Activated CD4-positive, alpha-beta memory T cell treated with anti-CD3 and anti-CD28 coated beads, Interleukin-2, amount 10 ng/mL, durations not matched to agents 7 days and 5 days (primary cell): ENCODE measurements at places on chromosomes 7 and 10. TPM values are rescaled to one million over a fixed set of nuclear protein-coding genes. Genes with fewer than 3 reads are reported as not detected.

Gene CPA1
- total RNA-seq = not detected

Gene GRID2IP
- total RNA-seq = 0.15 TPM

Gene SLC18A3
- not detected for total RNA-seq

Gene CHST15
- 0.10 TPM for total RNA-seq

Gene CPEB3
- total RNA-seq = 3.0 TPM

Gene AGR2
- total RNA-seq = not detected

Gene ZNF503
- 0.23 TPM for total RNA-seq

Gene CXCL12
- not detected for total RNA-seq

Gene IFIT3
- 72.6 TPM for total RNA-seq

DNA sequence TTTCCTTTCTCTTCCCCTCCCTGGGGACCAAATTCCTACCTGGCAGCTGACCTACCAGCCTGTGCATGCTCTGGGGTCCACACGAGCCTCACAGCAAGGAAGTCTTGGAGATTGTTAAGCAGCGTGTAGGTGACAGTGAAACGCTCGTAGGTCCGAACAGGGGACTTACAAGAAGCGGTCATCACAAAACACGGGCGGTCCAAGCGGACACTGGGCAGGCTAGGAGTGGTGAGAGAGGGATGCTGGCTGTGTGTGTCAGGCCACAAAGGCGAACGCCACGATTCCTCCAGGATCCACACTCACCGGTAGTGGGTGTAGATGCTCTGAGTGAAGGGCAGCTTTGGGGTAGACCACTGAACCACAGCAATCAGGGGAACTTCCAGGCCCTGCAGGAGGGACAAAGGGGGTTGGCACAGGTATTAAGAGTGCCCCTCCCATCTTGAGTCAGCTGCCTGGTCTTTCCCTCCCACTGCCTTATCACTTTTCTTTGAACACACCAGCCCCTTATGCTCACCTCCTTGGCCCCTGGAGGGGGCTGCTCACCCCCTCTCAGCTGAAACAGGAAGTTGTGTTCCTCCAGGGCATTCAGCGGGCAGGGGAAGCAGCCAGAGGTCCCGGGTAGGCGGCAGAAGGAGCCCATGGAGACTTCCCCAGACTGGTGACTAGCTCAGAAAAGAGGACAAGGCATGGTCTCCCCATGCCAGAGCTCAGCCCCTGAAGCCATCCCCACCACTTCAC is 2.0 kb downstream of the TRAPPC14 start:
- peak overlapping the region; percentile 54 for H3K4me3 ChIP-seq
- peaks cover 59% of the 10 kb centered on the region for H3K4me1 ChIP-seq
- H3K27me3 ChIP-seq = no peaks in the 10 kb centered on the region
- DNase-seq = no peak
- peaks cover 57% of the 10 kb centered on the region for H3K36me3 ChIP-seq

- no peak overlapping the region for H3K4me3 ChIP-seq
- no peaks in the 10 kb centered on the region for H3K36me3 ChIP-seq
- DNase-seq = no peak
- no peaks in the 10 kb centered on the region for H3K27me3 ChIP-seq
- H3K27ac ChIP-seq = no peak overlapping the region
Measured at GRCh38 chr7:124263232-124263827, 230.5 kb upstream of the TMEM229A start.

DNA sequence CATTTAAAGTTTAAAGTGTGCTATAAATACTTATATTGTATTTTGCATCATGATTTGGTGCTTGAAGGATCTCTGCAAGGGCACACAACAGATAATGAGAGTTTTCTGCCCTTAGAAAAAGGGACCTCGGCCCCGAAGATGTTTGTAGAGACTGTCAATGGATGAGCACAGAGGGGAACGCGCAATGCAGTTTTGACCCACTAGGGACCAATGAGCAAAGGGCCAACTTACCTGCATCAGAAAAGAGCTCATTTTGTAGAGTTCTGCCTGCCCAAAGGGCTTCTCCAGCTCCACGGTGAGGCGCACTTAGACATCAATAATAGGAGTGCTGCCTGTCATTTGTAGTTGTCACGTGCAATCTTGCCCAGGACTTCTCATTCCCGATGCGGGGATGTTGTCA is 91.1 kb downstream of the BUB3 start:
- H3K4me1 ChIP-seq = peaks cover 23% of the 10 kb centered on the region
- no peak overlapping the region for H3K4me3 ChIP-seq
- H3K27ac ChIP-seq = no peak overlapping the region
- H3K36me3 ChIP-seq = no peaks in the 10 kb centered on the region

- H3K4me1 ChIP-seq = peaks cover 45% of the 10 kb centered on the region
- H3K27ac ChIP-seq = no peak overlapping the region
- H3K36me3 ChIP-seq = peaks cover 10% of the 10 kb centered on the region
- H3K27me3 ChIP-seq = no peaks in the 10 kb centered on the region
- DNase-seq = no peak
Measured at GRCh38 chr7:36673703-36674102, 50.6 kb downstream of the AOAH start.

GRCh38 chr7:145784809-145785780 is 331.5 kb upstream of the CNTNAP2 start:
- H3K27ac ChIP-seq = no peak overlapping the region
- H3K4me3 ChIP-seq = no peak overlapping the region
- no peaks in the 10 kb centered on the region for H3K4me1 ChIP-seq
- no peaks in the 10 kb centered on the region for H3K36me3 ChIP-seq
- no peaks in the 10 kb centered on the region for H3K27me3 ChIP-seq
- DNase-seq = no peak

- no peak overlapping the region for H3K4me3 ChIP-seq
- no peaks in the 10 kb centered on the region for H3K36me3 ChIP-seq
- H3K4me1 ChIP-seq = peaks cover 3% of the 10 kb centered on the region
- H3K27ac ChIP-seq = no peak overlapping the region
- DNase-seq = no peak
Measured at GRCh38 chr7:112143136-112143535, 63.1 kb downstream of the DOCK4 start.

DNA sequence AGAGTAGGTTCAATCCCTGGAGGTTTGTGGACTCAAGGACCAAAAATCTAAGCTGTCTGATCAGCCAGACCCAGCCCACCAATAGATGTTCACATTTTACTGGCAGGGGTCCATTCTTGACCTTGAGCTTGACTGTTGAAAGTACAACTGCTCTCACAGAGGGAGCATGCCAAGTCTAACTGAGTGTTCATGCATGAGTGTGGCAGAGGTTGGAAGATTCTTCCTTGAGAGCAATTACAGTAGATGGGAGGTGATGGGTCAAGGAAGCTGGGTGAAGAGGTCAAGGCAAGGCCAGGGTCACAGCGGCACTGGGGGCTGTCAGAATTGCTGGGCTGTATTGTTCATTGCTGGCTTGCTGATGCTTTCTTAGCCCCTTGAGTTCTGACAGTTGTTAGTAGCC is 202.8 kb upstream of the SVIL start:
- H3K27me3 ChIP-seq = peaks cover 10% of the 10 kb centered on the region
- no peaks in the 10 kb centered on the region for H3K4me1 ChIP-seq
- no peaks in the 10 kb centered on the region for H3K36me3 ChIP-seq
- no peak overlapping the region for H3K27ac ChIP-seq
- no peak for DNase-seq
- no peak overlapping the region for H3K4me3 ChIP-seq

- no peak overlapping the region for H3K27ac ChIP-seq
- no peak for DNase-seq
- no peaks in the 10 kb centered on the region for H3K36me3 ChIP-seq
- H3K27me3 ChIP-seq = no peaks in the 10 kb centered on the region
- no peak overlapping the region for H3K4me3 ChIP-seq
- no peaks in the 10 kb centered on the region for H3K4me1 ChIP-seq
Measured at GRCh38 chr7:138645284-138645683, 55.9 kb downstream of the SVOPL start.

DNA sequence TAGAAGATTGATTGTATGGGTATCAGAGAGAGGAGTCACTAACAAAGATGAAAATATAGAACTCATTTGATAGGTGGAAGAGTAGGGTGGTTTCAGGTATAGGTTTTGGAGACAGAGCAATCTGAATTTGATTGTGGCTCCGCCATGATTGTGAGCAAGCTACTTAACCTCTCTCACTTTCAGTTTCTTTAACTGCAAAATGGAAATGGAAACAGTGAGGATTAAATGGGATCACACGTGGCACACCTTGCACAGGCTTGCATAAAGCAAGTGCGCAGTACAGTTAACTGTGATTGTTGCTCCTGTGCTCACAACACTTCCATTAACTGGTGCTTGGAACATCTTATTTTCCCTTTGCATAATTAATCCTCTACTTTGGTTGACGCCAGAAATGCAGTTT is 54.9 kb downstream of the ATXN7L1 start:
- no peak for DNase-seq
- H3K4me3 ChIP-seq = no peak overlapping the region
- H3K36me3 ChIP-seq = peaks cover 11% of the 10 kb centered on the region
- H3K27ac ChIP-seq = no peak overlapping the region

- H3K4me1 ChIP-seq = peaks cover 48% of the 10 kb centered on the region
- no peak for DNase-seq
- H3K36me3 ChIP-seq = peaks cover 90% of the 10 kb centered on the region
Measured at GRCh38 chr7:140053812-140054539, 8.8 kb downstream of the PARP12 start.

DNA sequence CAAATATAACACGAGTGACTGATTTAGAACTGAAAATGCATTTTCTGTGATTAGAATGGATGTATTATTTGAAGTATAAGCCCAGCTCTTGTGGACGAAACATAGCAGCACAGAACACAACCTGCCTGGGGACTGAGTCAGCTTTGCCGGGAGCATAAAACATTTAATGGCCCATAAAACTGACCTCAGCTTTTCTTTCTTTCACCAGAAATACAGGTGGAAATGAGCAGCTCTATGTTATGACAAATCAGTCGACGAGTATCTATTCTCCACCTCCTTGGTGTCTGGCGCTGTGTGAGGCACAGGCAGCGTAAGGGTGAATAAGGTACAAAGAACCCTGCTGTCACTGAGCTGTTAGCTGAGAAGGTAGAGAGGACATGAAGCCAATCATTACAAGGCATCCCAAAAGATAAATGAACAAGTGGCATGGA is 471.6 kb upstream of the AKR1E2 start:
- peaks cover 13% of the 10 kb centered on the region for H3K4me1 ChIP-seq
- H3K36me3 ChIP-seq = no peaks in the 10 kb centered on the region
- no peak overlapping the region for H3K4me3 ChIP-seq
- no peak for DNase-seq

GRCh38 chr10:23918839-23919238 is 290.1 kb upstream of the KIAA1217 start:
- DNase-seq = no peak
- H3K4me1 ChIP-seq = no peaks in the 10 kb centered on the region
- no peak overlapping the region for H3K27ac ChIP-seq
- no peak overlapping the region for H3K4me3 ChIP-seq
- H3K27me3 ChIP-seq = no peaks in the 10 kb centered on the region

GRCh38 chr7:30143748-30144251 is 9.0 kb downstream of the MTURN start:
- no peak overlapping the region for H3K27ac ChIP-seq
- peaks cover under 1% of the 10 kb centered on the region for H3K4me1 ChIP-seq
- no peak overlapping the region for H3K4me3 ChIP-seq
- no peaks in the 10 kb centered on the region for H3K27me3 ChIP-seq
- H3K36me3 ChIP-seq = no peaks in the 10 kb centered on the region

GRCh38 chr10:60320666-60321065 is 69.0 kb downstream of the ANK3 start:
- DNase-seq = no peak
- no peak overlapping the region for H3K4me3 ChIP-seq
- H3K27me3 ChIP-seq = no peaks in the 10 kb centered on the region
- H3K4me1 ChIP-seq = no peaks in the 10 kb centered on the region

- no peak for DNase-seq
- peaks cover 4% of the 10 kb centered on the region for H3K36me3 ChIP-seq
Measured at GRCh38 chr10:130300608-130301020, 164.4 kb downstream of the GLRX3 start.
